Stimulated activated memory B cell treated with anti-CD40 and anti-IgM and Interleukin-4, amounts not matched to agents 10 μg/mL and 1 μg/mL and 100 μg/mL, for 72 hours (primary cell): ENCODE measurements at places on chromosomes 6 and 20.

DNA sequence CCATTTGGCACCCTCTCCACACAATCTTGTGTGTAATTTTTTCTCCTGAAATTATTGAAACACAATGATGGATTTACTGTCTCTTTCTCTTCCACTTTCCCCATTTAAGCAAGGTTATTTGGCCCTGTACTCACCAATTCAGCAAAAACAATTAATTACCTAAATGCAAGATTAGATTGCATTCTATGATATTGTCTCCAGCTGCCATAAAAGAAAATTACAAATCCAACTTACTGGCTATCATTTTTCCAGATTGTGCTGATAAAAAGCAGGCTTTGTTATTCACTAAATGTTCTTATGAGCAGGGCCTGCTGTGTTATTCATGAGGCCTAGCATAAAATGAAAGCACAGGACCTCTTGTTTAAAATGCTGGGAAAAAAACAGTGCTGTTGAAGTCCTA, 95.8 kb upstream of the IRAK1BP1 start:
- ATAC-seq: no peak

GRCh38 chr20:24432046-24432442, 37.4 kb upstream of the SYNDIG1 start:
- ATAC-seq: no peak

GRCh38 chr6:5435449-5435848, 174.1 kb downstream of the FARS2 start:
- no peak for ATAC-seq

GRCh38 chr6:89081129-89081422, 525 bp downstream of the PNRC1 start:
- no peak for ATAC-seq

GRCh38 chr6:167102318-167102717, 20.6 kb upstream of the CCR6 start:
- no peak for ATAC-seq

DNA sequence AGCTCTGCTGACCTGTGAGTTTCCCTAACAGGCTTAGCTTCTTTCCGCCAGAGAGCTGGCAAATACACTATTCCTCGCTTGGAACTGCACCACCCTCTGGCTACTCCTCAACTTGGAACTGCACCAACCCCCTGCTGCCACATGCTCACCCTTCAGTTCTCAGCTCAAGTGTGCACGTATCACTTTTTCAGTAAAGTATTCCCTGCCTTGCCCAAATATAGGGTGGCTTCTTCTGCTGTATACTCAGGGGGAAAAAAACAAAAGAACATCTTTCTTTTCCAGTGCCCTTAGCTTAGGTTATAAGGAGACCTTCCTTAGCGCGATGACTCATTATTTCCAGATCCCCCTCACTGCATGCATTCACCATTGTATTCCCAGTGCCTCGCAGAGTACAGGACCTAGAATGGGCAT, 21.2 kb downstream of the GNAS-AS1 start:
- ATAC-seq: no peak

- no peak for ATAC-seq
These were observed 2.4 kb upstream of the TENT5A start for GRCh38 chr6:81754906-81755305.

DNA sequence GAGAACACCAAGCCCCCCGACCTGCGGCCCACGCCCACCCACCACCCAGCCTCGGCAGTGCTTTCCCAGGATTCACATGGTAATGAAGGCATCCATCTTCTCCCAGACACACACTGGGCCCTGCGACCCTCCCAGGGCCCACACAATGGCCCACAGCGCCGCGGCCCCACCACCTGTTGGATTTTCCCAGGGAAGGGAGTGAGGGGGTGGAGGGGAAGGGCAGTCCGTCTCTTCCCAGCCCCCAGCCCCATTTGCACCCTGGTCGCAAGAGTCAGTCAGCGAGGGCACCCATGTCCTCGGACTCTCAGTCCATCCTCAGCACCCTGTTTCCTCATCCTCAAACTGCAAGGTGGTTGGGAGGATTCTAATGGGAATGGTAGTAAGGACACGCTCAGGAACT, 23.7 kb upstream of the ID1 start:
- no peak for ATAC-seq

- no peak for ATAC-seq
These were observed 157.2 kb downstream of the CDH26 start for GRCh38 chr20:60115451-60115850.

GRCh38 chr6:81859884-81860283, 107.4 kb upstream of the TENT5A start:
- no peak for ATAC-seq

GRCh38 chr6:6918216-6918983, 189.4 kb upstream of the RREB1 start:
- peak; percentile 95 for ATAC-seq

GRCh38 chr20:58752565-58752964, 60.0 kb downstream of the NPEPL1 start:
- ATAC-seq: no peak

DNA sequence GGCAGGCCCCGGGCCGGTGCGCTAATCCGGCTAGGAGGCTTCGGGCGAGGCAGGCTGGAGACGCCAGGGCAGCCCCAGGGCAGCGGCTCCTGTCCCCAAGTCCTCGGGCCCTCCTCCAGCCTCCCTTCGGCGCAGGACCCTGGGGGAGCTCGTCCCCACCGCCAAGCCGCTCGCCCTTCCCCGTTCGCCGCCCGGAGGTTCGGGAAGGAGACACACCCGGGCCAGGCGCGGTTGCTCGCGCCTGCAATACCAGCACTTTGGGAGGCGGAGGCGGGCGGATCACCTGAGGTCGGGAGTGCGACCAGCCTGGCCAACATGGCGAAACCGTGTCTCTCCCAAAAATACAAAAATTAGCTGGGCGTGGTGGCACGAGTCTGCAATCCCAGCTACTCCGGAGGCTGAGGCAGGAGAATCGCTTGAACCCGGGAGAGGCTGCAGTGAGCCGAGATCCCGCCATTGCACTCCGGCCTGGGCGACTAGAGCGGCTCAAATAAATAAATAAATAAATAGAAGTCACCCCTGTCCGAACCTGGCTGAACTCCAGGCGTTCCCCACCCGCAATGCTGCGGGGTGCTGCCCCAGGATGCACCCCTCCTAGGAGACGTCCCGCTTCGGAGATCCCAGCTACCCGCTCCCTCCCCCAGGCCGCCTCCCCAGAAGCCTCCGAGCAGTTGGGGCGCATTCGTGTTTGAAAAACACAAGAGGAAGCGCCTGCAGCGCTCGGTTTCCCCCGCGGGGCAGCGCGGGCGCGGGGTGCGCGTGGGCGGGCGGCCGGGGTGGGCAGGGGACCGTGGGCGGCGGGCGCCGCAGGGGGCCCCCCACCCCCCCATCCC, 27.5 kb downstream of the SERPINB9 start:
- peak; percentile 77 for ATAC-seq

DNA sequence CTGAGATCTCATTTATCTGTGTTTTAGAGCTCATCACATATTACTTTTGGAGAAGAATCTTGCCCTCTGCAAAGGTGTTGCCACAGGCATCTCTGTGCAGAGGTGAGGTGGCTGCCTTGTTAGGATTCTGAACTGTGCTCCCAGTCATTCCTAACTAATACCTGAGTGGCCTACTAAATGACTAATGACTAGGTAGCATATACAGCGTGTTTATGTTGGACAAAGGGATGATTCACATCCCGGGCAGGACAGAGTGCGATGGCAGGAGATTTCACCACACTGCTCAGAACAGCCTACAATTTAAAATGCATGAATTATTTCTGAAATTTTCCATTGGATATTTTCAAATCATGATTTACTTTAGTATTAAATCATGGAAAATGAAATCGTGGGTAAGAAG, 23.1 kb upstream of the CGA start:
- no peak for ATAC-seq
